ENCODE measurements at places on chromosomes 11 and 22.
A peak's percentile ranks its signal among the peaks of the same experiment; 100 is the strongest.

DNA sequence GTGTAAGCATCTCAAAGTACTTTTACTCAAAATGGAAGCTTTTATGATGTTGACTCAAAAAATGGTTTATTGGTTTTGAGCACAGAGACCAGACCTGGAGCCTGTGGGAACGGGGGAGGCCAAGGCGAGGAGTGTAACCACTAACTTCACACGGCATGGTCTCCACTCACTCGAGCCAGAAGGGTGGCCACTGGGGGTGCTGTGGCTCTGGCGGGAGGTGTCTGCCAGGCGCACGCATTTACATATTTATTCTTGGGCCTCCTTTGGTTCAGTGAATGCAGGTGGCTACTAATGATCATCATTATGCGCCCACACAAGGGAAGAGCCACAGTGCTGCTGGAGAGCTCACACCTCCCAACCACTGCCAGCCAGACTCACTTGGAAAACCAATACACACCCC, 64.6 kb downstream of the FLRT1 start:
- no peak for DNase-seq

DNA sequence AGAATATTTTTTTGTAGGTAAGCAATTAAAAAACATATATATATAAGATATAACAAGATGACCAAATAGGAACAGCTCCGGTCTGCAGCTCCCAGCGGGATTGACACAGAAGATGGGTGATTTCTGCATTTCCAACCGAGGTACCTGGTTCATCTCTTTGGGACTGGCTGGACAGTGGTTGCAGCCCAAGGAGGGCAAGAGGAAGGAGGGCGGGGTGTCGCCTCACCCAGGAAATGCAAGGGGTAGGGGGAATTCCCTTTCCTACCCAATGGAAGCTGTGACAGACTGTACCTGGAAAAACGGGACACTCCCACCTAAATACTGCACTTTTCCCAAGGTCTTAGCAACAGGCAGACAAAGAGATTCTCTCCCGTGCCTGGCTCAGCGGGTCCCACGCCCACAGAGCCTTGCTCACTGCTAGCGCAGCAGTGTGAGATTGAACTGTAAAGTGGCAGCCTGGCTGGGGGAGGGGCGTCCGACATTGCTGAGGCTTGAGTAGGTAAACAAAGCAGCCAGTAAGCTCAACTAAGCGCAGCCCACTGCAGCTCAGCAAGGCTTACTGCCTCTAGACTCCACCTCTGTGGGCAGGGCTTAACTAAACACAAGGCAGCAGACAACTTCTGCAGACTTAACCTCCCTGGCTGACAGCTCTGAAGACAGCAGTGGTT, 163.8 kb downstream of the CWF19L2 start:
- no peak for DNase-seq

DNA sequence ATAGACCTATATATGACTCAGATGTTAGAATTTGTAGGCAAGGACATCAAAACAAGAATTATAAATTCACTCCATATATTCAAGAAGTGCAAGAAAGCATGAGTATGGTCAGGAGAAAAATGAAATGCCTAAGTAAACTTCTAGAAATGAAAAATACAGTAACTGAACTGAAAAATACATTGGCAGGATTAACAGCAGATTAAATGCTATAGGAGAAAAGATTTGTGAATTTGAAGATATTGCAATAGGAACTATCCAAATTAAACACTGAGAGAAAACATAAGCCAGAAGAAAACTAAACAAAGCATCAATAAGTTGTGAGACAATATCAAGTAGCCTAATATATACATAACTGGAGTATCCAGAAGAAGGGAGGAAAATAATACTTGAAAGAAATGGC, 46.6 kb upstream of the TMEM45B start:
- no peak for DNase-seq

DNA sequence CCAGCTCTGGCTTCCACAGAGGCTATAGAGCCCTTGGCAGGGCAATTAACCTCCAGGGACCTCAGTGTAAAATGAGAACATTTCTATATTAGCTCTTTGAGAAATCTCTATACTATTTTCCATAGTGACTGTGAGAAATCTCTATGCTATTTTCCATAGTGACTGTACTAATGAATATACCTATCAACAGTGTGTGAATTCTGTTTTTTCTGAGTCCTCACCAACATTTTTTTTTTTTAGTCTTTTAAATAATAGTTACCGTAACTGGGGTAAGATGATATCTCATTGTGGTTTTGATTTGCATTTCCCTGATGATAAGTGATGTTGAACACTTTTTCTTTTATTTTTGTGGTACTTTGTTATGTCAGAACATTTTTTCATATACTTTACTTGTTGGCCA, 7.0 kb upstream of the MTNR1B start:
- DNase-seq, result no peak

DNA sequence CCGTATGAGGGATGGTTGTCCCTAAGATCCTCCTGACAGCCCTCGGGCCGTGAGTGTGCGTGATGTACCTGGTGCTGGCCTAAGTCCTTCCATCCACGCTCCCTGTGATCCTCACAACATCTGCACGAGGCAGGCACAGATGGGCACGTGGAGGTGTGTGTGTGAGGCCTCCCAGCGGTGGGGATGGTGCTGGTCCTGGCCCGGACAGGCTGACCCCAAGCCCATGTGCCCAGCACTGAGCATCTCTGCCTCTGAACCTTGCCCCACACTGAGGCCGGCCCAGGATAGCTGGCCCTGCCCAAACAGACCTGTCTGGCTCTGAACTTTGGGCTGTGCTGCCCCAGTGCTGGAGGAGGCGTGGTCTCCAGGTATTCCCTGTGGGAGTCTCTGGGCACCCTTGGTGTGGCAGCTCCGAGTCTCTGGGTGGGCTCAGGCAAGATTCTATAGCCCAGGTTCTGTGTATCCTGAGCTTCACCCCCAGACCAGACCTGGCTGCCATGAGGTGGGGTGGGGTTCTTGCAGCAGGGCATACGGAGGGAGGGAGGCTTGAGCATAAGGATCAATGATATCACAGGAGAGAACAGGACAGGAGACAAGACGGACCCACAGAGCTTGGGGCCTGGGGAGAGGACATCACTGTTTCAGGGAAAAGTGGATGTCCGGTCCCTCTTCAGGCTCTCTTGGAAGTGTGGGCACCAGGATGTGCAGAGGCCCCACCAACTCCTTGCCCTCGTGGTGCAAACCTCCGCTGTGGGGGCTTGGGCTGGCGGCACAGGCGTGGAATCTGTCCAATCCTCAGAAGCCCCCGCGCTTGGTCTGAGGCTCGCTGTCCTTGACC, 881.8 kb downstream of the BRD1 start:
- DNase-seq, result no peak

GRCh38 chr11:91795139-91795887, 429.3 kb upstream of the FAT3 start:
- DNase-seq, result no peak

GRCh38 chr11:63769042-63769713, 603 bp upstream of the ZFTA start:
- DNase-seq, result peak; percentile 31

GRCh38 chr22:25061605-25062376, 109.3 kb downstream of the KIAA1671 start:
- no peak for DNase-seq

GRCh38 chr11:90113541-90113940, 20.9 kb upstream of the NAALAD2 start:
- DNase-seq, result no peak

- DNase-seq, result no peak
Observed at GRCh38 chr11:76321340-76321739, 59.6 kb downstream of the THAP12 start.

- no peak for DNase-seq
Observed at GRCh38 chr11:115676206-115676605, 172.0 kb upstream of the CADM1 start.

GRCh38 chr11:114059984-114060391, 477 bp downstream of the ZBTB16 start:
- DNase-seq, result no peak

DNA sequence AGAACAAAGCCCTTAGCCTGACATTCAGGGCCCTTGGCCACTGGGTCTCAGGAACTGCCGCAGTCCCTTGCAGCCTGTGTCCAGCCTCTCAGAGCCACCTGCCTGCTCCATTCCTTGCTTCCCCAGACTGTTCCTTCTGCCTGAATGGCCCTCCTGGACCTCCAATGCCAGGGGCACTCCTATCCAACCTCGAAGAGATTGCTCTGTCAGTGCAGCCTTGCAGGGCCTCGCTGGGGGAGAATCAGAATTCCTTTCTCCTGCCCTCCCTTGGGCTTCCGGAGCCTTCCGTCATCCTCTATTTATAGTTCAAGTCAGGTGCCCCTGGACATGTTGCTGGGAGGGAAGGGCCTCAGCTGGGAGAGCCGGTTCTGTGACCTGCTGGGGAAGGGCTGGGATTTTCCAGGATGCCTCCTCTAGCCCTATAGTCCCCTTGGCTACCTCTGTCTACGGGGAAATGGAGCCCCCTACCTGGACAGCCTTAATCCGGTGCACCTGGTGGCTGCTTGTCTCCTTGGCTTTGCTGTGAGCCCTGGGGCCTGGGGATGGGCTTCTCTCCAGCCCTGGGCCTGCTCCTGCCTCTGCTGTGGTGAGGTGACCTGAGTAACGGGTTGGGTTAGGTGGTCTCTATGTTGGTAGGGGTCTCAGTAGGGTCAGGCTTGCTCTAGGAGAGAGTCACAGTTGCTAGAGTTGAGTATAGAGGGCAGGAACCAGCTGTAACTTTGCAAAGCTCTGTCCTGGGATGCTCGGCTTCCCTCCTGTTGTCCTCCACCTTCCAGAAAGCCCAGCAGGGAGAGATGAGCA, 45.9 kb upstream of the SYT7 start:
- DNase-seq, result no peak

DNA sequence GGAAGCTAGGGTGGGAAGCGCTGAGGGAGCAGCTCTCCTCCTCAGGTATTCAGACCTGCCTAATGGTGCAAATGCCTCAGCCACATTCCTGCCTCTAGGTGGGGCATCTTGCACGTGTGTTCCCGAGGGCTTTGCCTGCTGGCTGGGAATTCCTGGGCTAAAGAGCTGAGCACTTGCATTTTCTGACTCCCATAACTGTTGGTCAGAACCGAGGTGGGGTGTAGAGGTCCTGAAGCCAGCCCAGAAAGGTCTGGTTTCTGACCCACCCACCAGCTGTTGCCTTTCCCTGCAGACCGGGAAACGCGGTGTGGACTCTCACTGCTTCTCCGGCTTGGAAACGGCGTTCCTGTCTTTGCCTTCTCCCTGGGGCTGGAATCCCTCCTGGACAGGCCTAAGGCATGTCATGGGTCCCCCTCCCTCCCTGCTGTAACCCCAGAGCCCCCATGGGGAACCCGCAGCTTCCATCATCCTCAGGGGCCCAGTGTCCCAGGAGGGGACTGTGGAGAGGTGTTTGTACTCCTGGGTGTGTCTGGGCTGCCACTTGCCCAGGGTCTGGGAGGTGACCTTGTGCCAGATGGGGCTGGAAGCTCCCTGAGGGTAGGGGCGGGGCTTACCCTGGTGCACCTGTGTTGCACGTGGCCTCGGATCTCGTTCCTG, 24.0 kb upstream of the SMIM38 start:
- DNase-seq, result no peak

DNA sequence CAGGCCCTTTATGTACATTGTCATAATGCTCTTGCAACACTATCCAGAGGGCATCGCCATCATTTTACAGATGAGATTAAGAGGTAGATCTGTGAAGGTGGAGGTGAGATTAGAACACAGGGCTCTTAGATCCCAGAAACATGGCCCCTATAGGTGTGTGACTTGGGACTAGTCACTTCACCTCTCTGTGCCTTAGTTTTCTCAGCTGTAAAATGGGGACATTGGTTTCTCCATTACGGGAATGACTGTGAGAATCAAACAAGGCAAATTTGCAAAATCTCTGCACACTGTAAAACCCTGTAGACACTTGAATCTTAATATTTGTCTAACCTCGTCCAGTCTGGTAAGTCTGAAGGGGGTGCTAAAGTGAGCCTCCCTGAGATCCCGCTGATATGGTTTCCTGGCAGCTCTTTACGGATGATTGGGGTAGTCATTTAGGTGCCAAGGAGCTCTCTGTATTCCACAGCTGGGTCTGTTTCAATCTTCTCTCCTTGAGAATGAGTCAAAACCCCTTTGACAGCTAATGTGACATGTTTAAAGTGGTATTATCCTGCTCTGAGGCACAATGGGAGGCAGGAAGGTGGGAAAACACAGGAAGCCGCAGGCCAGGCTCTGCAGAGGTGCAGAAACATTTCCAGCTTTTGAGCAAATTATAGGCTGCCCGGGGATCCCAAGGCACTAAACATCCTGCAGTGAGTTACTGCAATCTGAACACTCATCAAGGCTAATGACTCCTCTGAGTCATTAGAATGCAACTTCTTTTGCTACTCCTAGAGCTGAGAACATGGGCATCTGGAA, 140.8 kb downstream of the CCDC81 start:
- no peak for DNase-seq

DNA sequence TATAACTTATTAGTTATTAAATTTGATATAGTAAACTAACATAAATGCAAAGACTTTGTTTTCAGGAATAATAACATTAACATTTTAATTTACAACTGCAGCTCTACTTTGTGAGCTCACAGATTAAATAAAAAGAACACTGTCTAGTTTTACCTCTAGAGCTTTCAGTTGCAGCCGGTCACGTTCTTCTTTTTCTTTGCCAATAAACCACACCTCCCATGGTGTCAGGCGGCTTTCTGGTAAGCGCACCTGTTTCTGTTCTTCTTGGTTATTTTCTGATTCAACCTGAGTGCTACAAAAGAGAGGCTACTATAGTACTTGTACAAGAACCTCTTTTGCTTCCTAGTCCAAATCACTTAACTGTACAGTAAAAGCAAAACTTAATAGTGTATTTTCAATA, 5.8 kb downstream of the CCDC34 start:
- DNase-seq, result no peak

- peak; percentile 60 for DNase-seq
Observed at GRCh38 chr11:34650528-34650927, 29.6 kb downstream of the EHF start.

DNA sequence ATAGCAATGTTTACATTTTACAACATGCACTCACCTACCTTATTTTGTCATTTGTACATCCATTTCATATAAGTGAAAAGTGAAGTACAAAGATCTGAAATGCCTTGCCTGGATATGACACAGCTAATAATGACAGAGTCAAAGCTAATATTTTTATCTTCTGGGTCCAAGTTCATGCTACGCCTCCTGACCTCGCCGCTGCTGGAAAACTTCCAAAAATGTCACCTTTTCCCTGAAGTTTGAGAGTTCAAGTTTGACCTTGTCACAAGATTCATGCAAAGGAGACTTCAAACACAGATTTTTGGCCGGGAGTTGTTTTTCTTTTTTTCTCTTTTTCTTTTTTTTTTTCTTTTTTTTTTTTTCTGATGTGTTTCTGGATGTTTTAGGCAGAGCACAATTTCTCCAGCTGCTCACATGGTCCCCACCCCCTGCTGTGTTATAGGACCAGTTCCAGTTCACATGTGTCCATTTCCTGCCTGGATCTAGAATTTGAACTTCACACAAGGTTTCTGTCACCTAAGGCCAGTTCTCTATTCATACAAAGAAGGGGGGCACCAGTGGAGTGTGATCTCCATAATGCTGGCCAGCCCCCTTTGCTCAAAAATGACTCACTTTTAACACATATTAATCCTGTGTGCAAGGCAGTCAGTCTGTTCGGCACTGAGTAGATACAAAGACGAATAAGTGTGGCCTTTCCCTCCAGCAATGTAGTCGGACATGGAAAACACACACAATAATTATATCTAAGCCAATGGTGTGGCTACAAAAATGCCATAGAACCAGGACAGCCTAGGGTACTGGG, 546.8 kb downstream of the BUD13 start:
- no peak for DNase-seq
